DMS79 treated with DMSO at 0.1 percent for 48 hours (cell line): ENCODE measurements at places on chromosomes 11 and 22.

- DNase-seq: no peak
Measured at GRCh38 chr11:10385696-10386095, 69.4 kb upstream of the AMPD3 start.

- DNase-seq: no peak
Measured at GRCh38 chr11:10914050-10914449, 56.2 kb upstream of the ZBED5 start.

DNA sequence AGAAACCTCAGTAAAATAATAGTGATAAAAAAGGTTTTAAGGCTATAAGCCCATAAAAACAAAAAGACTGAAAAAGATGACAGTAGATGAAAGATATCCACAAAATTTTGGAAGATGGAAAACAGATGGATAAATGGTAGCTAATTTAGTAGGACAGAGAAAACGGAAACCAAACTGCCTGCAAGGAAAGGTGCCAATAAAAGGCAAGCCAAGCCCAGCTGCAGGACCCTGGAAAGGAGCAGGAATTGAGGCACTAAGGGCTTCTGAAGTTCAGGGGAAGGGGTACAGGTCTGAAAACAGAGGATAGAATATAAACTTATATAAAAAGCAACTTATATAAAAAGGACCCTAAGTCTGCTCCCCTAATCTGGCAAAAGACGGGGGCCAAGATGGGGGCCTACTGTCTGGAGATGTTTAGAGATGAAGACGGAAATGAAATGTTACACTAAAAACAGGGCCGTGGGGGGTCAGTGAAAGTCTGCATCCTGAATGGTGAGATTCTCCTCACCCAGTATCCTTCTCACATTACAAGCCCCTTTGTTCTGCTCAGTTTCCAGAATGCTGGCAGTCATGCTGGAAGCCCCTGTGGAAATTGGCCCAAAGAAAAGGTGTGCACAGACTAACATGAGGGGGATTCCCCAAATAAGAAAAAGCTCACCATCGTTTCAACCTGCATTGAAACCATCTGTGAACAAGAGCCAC is 269.3 kb upstream of the PITPNB start:
- no peak for DNase-seq

DNA sequence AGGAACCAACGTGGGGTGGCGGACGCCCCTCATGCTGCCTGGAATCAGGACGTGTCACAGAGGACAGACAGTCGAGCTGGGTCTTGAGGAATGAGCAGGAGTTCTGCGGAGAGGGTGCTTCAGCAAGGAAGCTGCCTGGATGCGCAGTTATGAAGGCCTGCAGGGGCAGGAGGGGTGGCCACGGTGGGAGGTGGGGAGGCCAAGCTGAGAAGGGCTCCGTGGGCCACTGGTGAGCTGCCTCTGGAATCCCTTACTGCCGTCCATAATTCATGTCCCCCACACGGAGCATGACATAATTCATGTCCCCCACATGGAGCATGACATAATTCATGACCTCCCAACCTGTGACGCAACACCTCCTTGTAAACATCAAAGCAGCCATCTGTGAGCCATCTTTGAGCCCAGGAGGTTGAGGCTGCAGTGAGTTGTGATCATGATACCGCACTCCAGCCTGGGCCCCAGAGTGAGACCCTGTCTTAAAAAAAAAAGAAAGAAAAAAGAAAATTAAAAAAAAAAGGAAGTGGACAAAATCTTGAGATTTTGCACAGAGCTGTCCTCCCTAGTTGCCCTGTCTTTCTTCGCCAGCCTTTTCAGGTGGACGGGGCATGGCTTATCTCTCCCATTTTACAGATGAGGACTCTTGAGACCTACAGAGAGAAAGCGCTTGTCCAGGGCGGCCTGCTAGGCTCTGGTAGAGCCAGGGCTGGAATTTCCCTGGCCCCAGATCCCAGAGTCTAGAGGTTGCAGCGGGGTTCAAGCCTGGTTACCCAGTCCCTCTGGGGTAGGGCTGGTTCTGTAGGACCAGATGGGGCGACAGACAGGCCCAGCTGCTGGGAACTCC is 24.3 kb upstream of the PICK1 start:
- no peak for DNase-seq

GRCh38 chr22:47297261-47298016 is 535.0 kb downstream of the TBC1D22A start:
- no peak for DNase-seq

- no peak for DNase-seq
Measured at GRCh38 chr11:11312738-11313137, 40.3 kb downstream of the CSNK2A3 start.

GRCh38 chr11:38547462-38547861 is 1949.4 kb upstream of the RAG2 start:
- DNase-seq: no peak

DNA sequence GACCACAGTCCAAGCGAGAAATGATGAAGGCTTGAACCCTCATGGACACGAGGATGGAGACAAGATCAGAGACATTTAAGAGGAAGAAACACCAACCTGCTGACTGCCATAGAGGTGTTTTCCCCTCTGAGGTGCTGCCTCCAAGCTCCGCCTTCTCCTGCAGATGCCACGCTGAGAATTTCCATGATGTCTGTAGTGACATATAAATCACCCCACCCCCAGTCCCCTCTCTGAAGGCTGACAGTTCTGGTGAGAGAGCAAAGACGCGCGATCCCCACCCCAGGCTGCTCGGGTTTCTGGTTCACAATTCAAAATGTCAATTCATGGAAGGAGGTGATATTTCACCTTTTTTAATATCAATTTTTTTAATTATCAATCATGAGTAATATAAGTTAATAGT is 28.2 kb downstream of the LRRC32 start:
- no peak for DNase-seq

- DNase-seq: no peak
Measured at GRCh38 chr11:78085972-78086371, 6.3 kb upstream of the NDUFC2 start.

DNA sequence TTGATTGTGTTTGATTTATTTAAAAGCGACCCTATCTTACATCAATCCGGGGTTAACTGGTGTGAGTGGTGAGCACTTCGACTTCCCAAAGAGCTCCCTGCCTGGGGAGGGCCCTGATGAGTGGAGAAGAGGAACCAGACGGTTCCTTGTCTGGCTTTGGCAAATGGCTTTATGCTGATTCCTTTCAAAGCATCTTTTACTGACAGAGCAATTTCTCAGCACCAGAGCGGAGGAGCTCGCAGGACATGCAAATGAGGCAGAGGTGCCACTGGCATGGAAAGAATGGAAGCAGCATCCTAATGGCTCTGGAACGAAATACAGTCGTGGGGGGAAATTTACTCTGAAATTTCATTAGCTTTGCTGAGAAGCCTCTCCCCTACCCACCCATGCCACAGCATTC is 410.9 kb upstream of the B3GAT1 start:
- no peak for DNase-seq

DNA sequence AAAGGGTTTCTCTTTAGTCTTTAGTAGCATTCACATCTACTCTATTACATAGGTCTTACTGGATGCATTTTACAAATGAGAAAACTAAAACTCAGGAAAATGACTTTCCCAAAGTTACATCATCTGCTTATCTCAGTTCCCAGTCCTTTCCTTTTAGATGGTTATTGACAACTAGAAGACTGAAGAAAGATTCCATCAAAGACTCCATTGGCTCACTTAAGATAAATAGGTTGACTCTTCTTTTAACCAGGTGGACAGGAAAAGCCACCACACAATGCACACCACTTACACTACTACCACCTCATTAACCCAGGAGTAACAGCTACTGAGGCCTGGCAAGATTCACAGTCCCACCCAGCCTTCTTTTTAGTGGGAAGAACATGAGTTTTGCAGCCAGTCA is 123.6 kb downstream of the TRIM44 start:
- no peak for DNase-seq

- no peak for DNase-seq
Measured at GRCh38 chr22:43205748-43206508, 19.0 kb upstream of the TTLL12 start.

- DNase-seq: peak; percentile 25
Measured at GRCh38 chr11:35661534-35661933, 1.0 kb upstream of the TRIM44 start.

DNA sequence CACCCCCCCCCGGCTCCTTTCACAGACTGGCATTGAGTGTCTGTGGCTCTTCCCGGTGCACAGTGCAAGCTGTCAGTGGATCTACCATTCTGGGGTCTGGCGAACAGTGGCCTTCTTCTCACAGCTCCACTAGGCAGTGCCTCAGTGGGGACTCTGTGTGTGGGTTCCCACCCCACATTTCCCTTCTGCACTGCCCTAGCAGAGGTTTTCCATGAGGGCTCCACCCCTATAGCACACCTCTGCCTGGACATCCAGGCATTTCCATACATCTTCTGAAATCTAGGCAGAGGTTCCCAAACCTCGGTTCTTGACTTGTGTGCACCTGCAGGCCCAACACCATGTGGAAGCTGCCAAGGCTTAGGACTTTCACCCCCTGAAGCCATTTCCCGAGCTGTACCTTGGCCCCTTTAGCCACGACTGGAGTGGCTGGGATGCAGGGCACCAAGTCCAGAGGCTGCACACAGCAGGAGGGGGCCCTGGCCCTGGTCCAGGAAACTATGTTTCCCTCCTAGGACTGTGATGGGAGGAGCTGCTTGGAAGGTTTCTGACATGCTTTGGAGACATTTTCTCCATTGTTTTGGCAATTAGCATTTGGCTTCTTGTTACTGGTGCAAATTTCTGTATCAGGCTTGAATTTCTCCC is 26.0 kb downstream of the BCL2L13 start:
- DNase-seq: no peak
